Stimulated activated CD4-positive, alpha-beta T cell treated with anti-CD3 and anti-CD28 coated beads, Interleukin-1b, Interleukin-23, amount 100 ng/mL, for 4 hours (primary cell): ENCODE measurements at places on chromosomes 5 and 9.

DNA sequence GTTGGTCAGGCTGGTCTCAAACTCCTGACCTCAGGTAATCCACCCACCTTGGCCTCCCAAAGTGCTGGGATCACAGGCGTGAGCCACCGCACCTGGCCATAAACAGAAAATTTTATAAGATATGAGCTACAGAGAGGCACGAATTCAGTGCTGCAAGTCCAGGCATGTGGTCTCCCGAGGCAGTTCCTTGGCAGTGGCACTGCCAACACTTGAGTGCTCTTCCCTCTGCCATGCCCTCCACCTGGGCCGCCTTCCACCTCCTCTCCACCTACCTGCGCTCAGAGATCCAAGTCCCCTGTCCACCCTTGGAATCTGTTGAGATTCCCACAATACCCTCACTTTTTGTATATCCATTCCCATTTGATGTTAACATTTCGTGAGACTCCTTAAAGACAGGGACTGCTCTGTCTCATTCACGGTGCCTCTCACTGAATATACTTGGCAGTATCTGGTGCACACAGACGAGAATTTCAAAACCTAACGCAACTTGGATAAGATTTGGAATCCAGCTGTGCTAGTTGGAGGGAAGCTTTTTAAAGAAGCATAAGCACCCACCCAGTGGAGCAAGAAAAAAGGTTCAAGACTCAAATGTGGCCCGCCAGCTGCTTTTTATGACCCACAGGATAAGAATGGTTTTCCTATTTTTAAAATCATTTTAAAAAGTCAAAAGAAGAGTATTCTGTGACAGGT, 68.3 kb downstream of the DCP2 start:
- no peak for DNase-seq

- no peak for DNase-seq
These were observed 1.9 kb upstream of the PCDHAC2 start for GRCh38 chr5:140964356-140964755.

DNA sequence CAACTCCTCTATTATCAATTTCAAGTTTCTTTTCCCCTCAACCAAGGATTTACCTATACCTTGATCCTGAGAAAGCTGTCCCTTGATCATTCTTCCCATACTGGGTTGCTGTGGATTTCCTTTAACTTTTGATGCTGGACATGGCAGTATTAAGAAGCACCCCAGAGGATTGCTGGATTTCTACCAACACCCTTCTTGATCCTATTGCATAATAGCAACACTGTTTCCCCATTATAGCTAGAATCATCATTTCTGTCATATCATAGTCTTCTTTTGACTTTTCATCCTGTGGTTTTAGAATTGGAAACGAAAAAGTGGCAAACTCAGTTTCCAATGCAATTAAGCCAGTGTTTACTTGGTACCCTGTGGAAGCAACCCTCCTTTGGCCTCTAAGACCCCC, 154.9 kb downstream of the ARRDC3 start:
- DNase-seq: no peak

GRCh38 chr5:13350767-13351166, 593.7 kb downstream of the DNAH5 start:
- no peak for DNase-seq

DNA sequence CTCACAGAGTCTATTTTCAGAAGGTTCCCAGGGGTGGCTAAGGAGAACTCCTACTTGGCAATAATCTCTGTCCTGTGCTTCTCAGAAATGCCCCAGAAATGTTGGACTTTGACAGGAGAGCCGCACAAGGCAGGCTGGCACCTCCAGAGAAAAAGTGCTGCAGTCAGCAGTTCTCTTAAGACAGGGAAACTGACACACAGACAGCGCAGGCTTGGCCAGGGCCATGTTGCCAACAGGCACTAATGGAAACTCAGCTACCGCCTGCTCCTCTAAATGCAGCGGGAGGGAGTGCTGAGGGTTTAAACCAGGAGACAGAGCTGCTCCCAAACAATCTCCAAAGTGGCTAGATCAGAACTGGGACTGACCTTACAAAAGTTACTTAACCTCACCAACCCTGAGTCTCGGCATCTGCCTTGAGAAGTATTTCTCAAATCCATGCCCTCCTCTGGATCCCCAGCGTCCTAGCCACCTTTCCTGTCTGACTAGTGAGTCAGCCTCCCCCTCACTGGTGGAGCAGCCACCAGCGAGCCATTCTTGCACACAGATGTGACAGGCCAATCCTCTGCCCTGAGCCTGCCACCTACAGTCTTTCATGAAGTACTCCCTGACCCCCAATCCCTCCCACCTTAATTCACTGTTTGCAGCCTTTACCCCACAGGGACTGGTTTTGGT, 186.4 kb downstream of the CDK5RAP2 start:
- no peak for DNase-seq

DNA sequence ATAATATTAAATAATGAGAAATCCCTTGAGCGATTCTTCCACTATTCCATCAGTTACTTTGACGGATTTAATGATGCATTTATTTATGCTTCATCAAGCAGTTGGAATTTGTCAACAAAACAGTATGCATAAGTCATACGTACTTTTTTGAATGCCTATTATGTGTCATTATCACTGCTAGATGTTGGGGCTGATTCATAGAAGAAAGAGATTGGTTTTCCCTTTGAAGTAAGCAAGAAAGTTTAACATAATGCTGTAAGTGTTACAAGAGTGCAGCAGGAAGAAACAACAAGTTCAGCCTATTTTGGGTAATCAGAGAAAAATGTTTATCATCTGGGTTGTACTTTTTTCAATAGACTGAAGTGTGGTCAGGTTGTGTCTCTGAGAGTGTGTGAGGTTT, 121.2 kb upstream of the RANBP3L start:
- DNase-seq: no peak

GRCh38 chr5:10935536-10935935, 174.5 kb upstream of the DAP start:
- no peak for DNase-seq

GRCh38 chr9:127004946-127005769, 90.6 kb downstream of the RALGPS1 start:
- peak; percentile 48 for DNase-seq

- no peak for DNase-seq
These were observed 107.4 kb downstream of the SNX18 start for GRCh38 chr5:54624805-54625568.

DNA sequence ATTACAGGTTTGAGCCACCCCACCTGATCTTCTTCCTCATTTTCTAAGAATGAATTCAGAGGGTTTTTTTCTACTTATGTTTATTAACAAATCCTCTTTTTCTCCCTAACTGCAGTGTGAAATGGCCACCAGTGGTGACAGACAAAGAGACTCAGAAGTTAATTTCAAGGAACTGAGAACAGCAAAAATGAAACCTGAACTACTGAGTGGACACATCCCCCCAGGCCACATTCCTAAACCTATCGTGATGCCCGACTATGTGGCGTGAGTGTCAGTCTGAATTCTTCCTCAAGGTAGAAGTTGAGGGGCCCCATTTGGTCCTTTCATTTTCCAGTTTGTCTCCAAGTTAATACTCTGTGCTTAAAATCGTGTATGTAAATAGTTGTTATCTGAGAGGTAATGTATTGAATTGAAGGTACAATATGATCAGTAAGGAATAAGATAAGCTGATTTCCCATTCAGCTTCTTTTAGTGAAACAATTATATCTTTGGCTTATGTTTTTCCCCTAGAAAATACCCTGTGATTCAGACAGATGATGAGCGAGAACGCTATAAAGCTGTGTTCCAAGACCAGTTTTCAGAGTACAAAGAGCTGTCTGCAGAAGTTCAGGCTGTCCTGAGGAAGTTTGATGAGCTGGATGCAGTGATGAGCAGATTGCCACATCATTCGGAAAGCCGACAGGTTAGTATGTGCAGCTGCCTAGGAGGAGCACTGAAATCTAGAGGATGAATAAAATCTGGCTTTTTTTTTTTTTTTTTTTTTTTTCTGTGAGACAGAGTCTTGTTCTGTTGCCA, 17.7 kb downstream of the MARVELD2 start:
- no peak for DNase-seq

DNA sequence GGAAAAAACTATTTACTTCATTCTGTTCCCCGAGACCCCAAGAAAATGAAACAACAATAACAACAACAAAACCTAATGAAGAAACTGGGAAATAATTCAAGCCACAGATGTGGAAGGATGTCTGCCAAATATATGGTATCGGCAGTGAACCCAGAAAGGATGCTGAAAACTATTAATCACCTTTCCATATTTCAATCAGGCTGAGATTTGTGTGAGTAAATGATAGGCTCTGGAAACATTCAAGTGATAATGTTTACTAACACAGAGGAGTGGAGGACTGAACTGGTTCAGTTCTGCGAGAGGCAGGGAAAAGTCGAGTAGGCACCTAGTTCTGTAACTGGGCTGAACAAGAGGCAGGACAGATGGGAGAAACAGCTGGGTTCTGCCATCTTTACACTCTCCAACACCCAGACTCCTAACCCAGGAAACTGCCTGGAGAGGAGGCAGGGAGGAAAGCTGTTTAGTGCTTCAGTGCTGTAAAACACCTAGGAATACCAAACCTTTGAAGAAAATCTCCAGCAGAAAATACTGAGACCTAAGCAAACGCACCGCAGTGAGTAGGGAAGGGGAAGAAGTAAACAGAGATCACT, 96.8 kb upstream of the GNA14 start:
- DNase-seq: no peak

GRCh38 chr5:87116825-87117512, 150.7 kb upstream of the RASA1 start:
- DNase-seq: no peak

DNA sequence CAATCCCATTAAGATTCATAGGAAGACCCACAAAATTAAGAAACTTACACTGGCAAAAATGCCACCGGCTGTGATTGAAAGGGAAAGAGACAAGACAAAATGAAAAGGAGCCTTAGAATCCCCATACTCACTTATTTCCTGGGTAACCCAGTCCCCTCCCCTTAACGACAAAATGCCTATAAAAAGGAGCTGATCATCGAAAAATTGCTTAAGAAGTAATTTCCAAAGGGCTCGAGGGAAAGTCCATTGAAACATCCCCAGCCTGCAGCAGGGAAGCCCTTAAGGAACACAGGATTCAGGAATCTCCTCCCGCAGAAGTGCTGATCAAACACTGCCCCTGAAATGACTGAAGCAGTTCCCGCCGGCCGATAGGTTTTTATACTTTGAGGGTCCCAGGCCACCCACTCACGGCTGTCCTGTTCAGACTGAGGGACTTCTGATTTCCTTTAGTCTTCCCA, 677 bp upstream of the ZNF79 start:
- no peak for DNase-seq

- no peak for DNase-seq
These were observed 31.7 kb upstream of the GRHPR start for GRCh38 chr9:37390759-37391158.

DNA sequence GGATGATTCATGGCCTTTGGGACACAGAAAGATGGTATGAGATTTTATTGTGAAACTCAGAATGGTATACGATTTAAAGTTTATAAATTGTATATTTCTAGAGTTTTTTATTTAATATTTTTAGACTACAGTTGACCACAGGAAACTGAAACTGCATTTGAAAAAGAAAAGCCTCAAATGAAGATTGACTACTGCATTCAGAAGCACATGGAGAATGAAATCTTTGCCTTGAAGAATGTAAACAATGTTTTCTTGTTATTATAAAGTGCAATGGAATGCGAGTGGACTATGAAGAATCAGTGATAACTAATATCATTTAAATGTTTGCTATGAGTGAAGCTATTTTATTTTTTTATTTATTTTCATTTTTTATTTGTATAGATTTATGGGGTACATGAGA, 169.1 kb upstream of the CDH18 start:
- DNase-seq: no peak

GRCh38 chr9:86445671-86446070, 91.5 kb upstream of the TUT7 start:
- DNase-seq: no peak

DNA sequence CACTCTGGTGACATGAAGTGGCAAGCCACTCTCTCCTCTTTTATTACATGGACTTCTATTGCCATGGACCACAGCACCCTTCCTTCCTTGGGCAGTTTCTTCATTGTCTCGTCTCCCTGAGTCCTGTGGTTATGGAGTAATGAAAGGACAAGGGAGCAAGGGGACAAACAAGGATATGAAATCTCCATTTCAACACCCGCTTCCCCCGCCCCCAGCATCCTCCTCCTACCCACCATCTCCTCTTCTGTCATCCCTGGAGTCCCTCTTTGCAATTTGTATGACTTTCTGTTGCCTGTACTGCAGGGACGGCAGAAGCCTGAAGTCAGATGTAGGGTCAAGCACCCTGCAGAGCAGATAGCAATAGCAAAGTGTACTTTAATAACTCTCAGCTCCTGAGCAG, 300.7 kb upstream of the CLINT1 start:
- DNase-seq: no peak

- DNase-seq: no peak
These were observed 375.9 kb upstream of the TLE4 start for GRCh38 chr9:79195879-79196278.

DNA sequence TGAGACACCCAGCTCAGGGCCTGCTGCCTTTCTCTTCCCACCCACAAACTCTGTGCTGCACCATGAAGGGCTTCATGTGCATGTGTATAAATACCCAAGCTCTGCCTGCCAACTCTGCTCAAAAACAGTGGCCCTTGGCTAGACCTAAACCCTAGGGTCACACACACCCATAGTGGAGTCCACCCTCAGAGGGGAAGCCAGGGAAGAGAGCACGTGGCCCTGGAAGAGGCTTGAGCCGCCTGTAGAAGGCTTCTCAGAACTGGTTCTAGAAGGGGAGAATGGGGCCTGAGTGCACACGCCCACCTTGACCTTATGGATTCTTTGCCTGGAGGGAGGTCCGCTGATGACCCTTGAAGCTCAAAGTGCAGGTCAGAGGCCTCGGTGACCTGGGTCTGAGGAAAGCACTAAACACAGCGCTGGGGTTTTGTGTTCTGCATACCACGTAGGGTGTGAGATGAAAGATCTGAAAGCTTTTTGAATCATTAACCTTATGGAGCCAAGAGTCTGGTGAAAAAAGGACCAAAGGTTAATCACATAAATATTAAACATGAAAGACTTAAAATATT, 60.6 kb downstream of the CYFIP2 start:
- no peak for DNase-seq

GRCh38 chr5:157544623-157544989, 31.0 kb downstream of the ADAM19 start:
- DNase-seq: no peak

- no peak for DNase-seq
These were observed 8.1 kb downstream of the UBQLN1 start for GRCh38 chr9:83699615-83700014.

DNA sequence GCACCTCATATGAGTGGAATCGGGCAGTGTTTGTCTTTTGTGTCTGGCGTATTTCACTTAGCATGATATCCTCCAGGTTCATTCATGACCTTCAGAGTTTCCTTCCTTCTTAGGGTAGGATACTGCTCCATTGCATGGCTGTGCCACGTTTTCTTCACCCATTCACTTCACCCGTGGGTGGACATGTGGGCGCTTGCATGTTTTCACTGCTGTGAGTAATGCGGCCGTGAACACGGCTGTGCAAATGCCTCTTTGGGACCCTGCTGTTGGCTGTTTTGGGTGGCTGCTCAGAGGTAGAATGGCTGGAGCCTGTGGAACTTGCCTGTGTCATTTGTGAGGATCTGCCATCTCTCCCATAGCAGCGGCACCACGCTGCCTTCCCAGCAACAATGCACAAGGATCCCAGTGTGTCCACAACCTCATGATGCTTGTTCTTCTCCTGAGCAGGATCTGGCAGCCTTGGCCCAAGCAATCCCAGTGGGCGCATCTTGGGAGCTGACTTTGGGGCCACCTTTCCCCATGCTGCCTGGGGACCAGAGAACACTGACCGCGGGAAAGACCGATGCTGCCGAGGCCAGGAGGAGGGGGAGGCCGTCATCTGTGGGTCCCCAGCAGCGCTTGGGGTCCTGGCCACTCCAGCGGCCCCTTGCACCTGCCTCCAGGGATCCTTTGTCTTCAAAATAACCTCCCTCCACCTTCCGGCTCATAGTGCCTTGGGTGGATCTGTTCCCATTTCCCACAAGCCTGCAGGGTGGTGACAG, 2.3 kb upstream of the SCGB3A1 start:
- no peak for DNase-seq
